ENCODE measurements at places on chromosomes 13 and 19.

GRCh38 chr19:3034406-3034655, 5.3 kb upstream of the TLE2 start:
- DNase-seq = no peak

- DNase-seq = no peak
Observed at GRCh38 chr13:30718661-30719524, 16.4 kb upstream of the ALOX5AP start.

- DNase-seq = no peak
Observed at GRCh38 chr13:89843621-89844020, 1503.9 kb upstream of the MIR17HG start.

DNA sequence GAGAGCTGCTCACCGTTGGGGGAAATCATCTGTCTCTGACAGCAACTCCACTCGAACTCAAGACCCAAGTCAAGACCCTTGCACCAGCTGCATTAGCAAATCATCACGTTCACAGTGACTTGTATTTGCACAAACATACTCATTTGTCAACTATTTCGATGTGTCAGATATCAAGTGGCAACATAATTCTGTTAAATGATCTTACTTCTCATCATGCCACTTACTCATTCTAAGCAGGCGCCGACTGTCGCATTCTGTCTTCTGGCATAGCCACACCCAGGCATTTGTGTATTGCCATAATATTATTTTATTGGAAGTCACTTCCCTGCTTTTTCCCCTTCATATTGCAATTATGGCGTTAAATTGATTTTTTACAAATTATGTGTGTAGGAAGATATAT, 23.0 kb upstream of the ATP1A3 start:
- no peak for DNase-seq

DNA sequence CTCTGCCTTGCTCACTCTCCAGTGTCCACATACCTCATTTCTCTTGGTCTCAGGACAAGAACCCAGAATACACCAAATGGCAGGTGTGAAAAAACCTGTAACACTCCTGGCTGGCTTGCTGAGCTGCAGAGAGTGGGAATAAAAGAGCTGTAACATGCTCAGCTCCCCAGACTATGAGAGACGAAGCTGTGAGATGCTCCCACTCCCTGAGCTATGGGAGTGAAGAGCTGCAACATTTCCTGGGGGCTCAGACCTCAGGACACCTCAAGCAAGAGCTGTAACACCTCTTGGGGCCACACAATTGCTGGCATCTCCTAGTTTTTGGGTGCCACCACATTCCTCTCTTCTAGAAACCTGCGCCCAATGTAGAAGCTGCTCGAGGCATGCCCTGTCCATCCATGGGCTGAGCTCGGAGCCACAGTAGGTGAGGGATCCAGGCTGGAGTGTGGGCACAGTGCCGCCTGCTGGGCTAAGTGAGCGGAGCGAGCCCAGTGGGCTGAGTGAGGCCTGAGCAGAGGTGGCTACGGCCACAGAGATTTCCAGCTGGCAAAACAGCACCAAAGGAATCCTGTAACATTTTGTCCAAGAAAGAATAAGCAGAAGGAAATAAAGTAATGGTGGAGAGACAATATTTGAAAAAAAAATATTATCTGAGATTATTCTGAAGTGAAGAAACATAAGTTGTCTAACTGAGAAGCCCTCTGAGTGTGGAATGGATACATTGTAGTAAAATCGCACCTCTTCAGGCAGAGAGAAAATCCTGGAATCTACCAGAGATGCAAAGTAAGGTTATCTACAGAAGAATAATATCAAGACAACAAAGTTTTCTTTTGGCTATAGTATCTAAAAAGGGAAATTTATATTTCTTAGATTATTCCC, 186.2 kb upstream of the PCDH9 start:
- no peak for DNase-seq

All from stimulated activated CD4-positive, alpha-beta T cell treated with anti-CD3 and anti-CD28 coated beads, Interleukin-1b, Interleukin-23, amount 100 ng/mL, for 24 hours (primary cell).